CD4-positive, alpha-beta T cell treated with Interleukin-15 for 1 hour (primary cell): ENCODE measurements at places on chromosomes 5 and 9.

DNA sequence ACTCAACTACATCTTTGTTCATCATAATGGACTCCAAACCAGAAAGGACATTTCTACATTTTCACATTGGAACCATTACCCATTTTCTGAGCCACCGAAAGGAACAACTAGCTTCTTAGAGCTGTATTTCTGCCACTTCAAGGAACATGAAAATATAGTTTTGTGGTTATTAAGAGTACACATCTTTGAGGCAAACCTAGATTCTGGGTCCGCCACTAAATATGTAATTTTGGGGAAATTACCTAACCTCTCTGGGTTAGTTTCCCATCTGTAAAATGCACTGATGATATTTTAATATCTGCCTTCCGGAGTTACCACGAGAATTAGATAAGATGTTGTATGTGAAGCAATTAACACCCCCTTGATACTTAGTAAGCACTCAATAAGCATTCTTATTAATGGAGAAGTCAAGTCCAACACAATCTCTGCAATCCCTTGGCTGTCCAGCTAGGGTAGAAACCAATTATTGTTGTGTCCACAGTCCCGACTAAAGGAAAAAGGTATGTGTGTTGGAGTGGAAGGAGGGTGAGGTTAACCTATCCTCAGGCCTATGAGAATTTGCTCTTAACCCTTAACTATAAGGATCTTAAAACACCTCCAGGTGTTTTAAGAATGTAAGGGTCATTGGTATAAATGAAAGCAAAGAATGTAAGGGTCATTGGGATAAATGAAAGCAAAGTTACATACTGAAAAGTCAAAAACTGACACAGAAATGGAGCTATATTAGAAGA, 94.0 kb upstream of the PTGER4 start:
- DNase-seq = no peak

GRCh38 chr5:135341696-135342550, 57.1 kb downstream of the MACROH2A1 start:
- DNase-seq = no peak

- no peak for DNase-seq
Measured at GRCh38 chr5:21684992-21685391, 1168.2 kb downstream of the CDH12 start.

GRCh38 chr9:87310827-87311523, 186.7 kb upstream of the DAPK1 start:
- no peak for DNase-seq

DNA sequence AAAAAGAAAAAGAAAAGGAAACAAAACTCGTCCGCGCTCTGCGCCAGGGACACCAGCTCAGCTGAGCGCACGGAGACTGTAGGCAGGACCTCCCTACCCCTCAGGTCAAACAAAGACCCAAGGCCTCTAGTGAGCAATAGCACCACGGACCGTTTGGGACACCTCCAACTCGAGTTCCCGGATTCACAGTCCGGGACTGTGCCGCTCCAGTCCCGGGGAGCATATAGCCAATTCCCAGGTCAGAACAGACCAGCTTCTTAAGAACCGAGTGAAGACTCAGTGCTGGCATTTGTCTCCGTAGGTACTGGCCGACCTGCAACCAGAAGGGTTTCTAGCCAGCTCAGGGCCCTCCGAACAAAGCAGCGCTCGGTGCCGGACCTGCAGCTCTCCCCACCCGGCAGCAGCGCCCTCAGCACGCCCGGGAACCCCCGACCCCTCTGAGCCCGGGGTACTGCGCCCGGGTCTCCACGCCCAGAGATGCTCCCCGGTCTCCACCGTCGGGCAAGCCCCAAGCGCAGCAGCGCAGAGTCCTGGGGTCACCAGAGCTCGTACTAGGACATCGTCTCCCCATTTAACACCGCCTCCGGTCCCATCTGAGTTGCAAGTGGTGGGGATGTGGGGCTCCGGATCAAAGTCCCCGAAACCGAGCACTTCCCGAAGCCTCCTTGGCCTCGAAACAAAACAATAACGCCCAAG, 591 bp downstream of the ABCA1 start:
- DNase-seq = peak; percentile 27

DNA sequence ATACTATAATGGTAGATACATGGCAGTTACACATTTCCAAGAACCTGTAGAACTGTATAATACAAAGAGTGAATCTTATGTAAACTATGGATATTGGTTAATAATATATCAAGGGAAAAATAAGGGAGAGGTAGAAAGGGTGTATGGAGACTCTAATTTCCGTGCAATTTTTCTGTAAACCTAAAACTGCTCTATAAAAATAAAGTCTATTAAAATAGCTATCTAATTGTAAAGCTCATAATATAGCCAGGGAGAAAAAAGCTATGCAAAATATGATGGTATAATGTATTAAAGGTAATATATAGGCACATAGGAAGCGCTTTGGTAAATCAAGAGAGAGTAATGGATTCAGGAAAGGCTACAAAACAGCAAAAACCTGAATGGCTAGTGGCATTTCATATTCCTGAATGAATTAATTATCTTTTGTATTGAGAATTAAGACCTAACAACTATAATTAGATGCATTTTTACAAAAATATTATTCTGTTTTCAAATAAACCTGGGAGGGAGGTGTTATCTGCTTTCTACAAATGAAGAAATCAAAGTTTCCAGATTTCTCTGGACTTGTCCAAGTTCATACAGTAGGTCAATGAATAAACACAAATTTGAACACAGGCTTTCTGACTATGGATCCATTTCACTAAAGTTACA, 22.8 kb downstream of the ANXA1 start:
- DNase-seq = no peak

GRCh38 chr5:138275379-138275782, 960 bp upstream of the GFRA3 start:
- DNase-seq = no peak

- no peak for DNase-seq
Measured at GRCh38 chr9:3863111-3863528, 337.3 kb upstream of the RFX3 start.
